A549 treated with AZD2906 at 1 μM for 4 hours (cell line): ENCODE measurements at places on chromosomes 11 and 22. TPM values are rescaled to one million over a fixed set of nuclear protein-coding genes. Genes with fewer than 3 reads are reported as not detected.

BID gene
- total RNA-seq = 61.5 to 76.8 TPM (median 75.3 TPM) in 5 replicates

PAFAH1B2 gene
- 30.7 to 45.0 TPM (median 33.6 TPM) in 5 replicates for total RNA-seq

SCGB1A1 gene
- total RNA-seq = 0.23 to 0.69 TPM (median 0.37 TPM) in 3 of 5 replicates, not detected in the others

TSPAN32 gene
- not detected in 5 replicates for total RNA-seq

MS4A4E gene
- total RNA-seq = not detected in 5 replicates

LRRN4CL gene
- 0.07 to 0.10 TPM (median 0.08 TPM) in 3 of 5 replicates, not detected in the others for total RNA-seq

TEX54 gene
- total RNA-seq = not detected in 5 replicates

PSMA1 gene
- 175 to 199 TPM (median 176 TPM) in 5 replicates for total RNA-seq

MS4A6E gene
- not detected in 5 replicates for total RNA-seq

GUCY1A2 gene
- total RNA-seq = 0.03 to 0.09 TPM (median 0.08 TPM) in 5 replicates

C22orf31 gene
- not detected in 5 replicates for total RNA-seq

CECR2 gene
- 0.07 to 0.16 TPM (median 0.10 TPM) in 5 replicates for total RNA-seq

MUC6 gene
- total RNA-seq = 0.05 TPM in 1 of 5 replicates, not detected in the others

RFPL1 gene
- total RNA-seq = not detected in 5 replicates

NOX4 gene
- total RNA-seq = not detected in 5 replicates

ARFIP2 gene
- total RNA-seq = 50.8 to 56.6 TPM (median 53.6 TPM) in 5 replicates

OR8G1 gene
- total RNA-seq = not detected in 5 replicates

MYOD1 gene
- 0.03 to 0.05 TPM (median 0.03 TPM) in 3 of 5 replicates, not detected in the others for total RNA-seq

MCAM gene
- total RNA-seq = 10.4 to 12.7 TPM (median 11.5 TPM) in 5 replicates

TSPO gene
- total RNA-seq = 142 to 259 TPM (median 233 TPM) in 5 replicates

BCO2 gene
- total RNA-seq = 0.70 to 1.5 TPM (median 0.96 TPM) in 5 replicates

MPZL2 gene
- 0.03 to 0.08 TPM (median 0.05 TPM) in 3 of 5 replicates, not detected in the others for total RNA-seq
